ENCODE measurements at places on chromosomes 12 and 14.

DNA sequence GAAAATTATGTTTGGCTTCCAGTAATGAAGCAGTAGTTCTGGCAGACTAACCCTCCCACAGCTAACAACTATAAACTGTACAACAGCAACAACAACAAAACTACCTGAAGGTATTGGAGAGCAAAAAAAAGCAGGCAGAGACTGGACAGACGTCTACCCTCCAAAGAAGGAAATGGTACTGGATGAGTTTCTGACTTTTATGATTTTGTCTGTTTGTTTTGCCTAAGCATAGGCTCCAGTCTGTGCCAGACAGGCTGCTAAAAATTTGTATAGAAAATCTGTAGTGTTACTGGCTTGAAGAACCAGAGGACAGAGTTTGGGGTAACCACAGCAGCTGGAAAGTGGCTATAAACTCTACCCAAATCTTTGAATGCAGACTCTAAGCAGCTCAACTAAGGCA is 131.3 kb downstream of the SLC25A47 start:
- DNase-seq, result no peak

GRCh38 chr12:89733579-89734201 is 25.1 kb upstream of the ATP2B1 start:
- DNase-seq, result no peak

DNA sequence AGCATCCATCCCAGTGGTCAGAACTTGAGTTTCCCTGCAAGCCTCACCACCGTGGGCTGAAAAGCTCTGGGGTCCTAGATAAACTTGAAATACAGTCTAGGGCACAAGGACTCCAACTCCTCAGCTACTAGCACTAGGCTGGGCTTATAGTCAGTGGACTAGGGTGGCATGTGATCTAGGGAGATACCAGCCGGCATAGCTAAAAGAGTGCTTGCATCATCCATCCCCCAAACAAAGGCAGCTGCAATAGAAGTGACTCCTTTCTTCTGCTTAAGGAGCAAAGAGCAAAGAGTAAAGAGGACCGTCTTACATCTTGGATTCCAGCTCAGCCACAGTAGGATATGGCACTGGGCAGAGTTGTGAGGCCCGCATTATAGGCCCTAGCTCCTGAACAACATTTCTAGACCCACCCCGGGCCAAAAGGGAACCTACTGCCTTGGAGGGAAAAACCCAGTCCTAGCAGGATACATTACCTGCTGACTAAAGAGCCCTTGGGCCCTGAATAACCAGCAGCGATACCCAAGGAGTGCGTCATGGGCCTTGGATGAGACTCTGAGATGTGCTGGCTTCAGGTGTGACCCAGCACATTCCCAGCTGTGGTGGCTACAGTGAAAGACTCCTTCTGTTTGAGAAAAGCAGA is 17.9 kb upstream of the SOS2 start:
- no peak for DNase-seq

- no peak for DNase-seq
Measured at GRCh38 chr14:94368956-94369355, 19.4 kb downstream of the SERPINA1 start.

DNA sequence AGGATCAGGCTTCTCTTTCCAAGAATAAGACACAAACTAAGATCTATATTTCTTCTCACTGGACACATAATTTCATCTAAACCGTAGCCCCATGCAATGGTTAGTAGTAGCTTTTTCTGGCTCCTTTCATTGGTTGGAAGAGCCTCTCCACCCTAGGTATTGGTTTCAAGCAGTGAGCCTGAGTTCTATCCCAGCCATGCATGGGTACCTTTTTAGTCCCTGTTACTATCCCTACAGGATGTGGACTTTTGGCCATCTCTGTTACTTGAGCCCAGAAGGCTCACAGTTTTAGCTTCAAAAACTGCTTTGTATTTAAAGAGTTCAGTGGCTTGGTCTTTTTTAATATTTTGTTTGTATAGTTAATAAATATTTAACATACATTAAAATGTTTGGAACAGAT is 16.1 kb downstream of the PPM1A start:
- no peak for DNase-seq

DNA sequence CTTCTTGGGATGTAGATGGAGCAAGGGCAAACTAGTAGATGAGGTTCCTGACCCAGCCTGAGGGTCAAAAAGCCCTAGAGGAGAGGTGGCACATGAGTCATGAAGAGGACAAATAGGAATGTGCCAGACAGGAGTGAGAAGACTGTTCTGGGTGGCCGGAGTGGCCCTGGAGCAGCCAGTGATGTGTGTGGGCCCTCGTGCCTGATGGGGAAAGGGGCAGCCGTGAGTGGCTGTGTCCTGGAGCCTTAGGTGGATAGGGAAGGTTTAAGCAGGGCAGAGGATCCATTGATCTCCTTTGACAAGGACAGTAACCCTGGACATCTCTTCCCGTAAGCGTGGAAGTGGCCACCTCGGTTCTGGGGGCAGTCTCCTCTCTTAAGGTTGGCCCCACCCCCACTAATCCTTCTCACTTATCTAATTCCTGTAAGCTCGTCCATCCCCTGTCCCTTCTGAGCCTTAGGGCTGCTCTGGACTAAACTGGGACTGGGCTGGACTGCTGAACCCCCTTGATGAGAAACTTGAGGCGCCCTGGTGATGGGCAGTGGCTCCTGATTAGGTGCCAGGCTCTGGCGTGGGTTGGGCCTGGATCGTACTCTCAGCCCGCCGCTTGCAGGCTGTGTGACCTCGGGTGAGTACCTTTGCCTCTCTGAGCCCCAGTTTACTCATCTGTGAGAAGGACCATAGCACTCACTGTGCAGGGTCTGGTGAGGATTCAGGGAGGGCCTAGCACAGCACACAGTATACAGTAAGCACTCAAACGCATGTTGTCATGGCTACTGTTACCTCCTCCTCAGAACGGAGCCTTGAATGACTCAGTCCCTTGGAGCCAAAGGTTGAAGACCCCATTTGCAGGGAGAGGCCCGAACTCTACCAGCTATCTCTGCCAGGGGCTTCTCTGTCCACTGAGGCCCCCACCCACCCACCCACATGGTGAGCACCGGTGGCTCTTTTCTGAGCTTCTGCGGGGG is 4.0 kb downstream of the FAM222A start:
- DNase-seq, result no peak

- no peak for DNase-seq
Measured at GRCh38 chr12:127496255-127496654, 770.7 kb upstream of the TMEM132C start.

DNA sequence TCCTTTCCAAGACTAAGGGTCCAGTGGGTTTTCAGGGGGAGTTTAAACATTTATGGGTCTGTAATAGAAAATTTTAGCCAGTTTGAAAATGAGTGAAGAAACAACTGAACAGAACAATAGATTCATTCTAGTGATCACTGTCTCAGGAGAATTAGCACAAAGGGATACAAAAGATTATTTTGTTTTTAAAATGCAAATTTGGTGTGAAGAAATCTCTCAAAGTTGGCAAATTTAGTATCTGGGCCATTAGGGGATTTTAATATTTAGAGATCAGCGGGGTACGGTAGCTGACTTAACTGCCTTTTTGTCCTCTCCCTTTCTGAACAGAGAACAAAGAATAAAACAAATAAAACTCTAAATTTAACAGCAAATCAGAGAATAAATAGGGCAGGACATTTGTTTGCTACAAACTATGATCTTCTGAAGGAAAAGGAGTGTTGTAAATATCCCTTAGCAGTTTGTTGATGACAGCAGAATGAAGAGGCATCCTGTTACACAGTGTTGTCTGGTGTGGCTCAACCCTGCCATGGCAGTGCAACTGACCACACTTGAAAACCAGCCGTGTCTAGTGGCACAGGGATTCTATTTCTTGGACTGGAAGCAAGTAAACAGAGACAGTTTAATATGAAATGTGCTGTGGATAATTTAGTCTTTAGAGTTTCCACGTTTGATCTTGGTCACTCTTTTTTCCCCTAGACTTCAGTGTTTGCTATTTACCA is 46.3 kb upstream of the LRTM2 start:
- DNase-seq, result no peak

- no peak for DNase-seq
Measured at GRCh38 chr12:47858511-47859266, 39.0 kb upstream of the HDAC7 start.

GRCh38 chr12:116465856-116466255 is 93.3 kb upstream of the MAP1LC3B2 start:
- DNase-seq, result no peak

DNA sequence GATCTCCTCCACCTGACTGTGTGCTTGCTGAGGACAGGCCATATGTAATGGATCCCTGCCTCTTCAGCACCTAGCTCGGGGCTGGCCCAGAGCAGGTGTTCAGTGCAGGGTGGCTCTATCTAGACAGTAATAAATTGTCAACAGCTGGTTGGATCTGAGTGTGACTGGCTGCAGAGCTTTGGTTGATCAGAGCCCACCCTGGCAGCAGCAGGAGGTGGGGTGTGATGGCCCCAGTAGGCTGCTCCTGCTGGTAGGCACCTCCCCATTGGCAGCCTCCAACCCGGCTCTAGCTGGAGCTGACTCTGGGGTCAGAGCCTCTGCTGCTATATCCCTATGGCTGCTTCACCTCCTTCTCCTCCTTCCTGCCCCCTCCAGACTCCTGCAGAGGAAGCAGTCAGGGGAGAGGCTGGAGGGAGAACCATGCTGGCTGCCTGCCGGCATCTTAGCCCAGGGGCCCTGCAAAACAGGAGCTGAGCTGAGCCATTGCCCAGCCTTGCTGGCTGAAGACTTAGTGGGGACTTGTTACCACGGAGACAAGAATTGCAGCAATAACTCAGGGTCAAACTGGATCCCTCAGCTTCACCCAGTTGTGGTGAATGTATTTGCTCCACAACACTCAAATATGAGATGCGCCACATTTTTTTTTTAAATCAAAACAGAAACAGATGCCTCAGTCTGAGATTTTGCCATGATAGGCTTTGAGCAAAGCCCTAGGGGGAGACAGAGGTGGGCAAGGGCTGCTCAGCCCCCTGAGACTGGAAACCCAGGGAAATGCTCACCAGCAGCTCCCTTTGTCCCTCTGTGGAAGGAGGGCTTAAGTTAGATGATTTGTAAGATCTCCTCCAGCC is 22.2 kb downstream of the TMEM63C start:
- no peak for DNase-seq

DNA sequence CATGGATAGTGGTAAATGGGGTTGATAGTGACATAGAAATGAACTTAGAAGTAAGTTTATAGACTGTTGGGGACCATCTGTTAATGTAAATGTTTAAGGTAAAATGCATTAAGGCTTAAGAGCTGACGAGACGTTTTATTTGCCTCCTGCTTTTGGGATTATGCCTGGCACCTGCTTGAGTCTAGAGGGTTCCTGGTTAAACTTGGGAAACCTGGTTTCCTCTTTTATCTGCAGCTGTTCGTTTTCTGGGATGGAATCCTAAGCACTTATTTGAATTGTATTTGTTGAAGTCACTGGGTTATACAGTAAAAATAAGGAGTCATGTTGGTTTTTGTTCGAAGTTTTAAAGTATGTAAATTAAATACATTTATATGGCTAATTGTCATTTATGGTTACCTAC is 914.7 kb downstream of the NRXN3 start:
- no peak for DNase-seq

GRCh38 chr14:104419865-104420505 is 159.6 kb upstream of the C14orf180 start:
- no peak for DNase-seq

- no peak for DNase-seq
Measured at GRCh38 chr12:108839018-108839889, 18.1 kb downstream of the SSH1 start.

GRCh38 chr12:122064780-122065588 is 13.6 kb upstream of the MLXIP start:
- DNase-seq, result no peak

GRCh38 chr12:91926848-91927247 is 218.8 kb downstream of the BTG1 start:
- DNase-seq, result no peak

DNA sequence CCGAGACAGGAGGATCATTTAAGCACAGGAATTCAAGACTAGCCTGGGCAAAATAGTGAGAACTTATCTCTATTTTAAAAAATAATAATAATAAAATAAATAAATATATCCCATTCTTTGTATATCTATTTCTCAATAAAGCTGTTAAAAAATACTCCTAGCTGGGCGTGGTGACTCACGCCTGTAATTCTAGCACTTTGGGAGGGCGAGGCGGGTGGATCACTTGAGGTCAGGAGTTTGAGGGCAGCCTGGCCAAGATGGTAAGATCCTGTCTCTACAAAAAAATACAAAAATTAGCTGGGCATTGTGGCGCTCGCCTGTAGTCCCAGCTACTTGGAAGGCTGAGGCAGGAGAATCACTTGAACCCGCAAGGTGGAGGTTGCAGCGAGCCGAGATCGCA is 75.7 kb upstream of the TBX3 start:
- DNase-seq, result no peak

DNA sequence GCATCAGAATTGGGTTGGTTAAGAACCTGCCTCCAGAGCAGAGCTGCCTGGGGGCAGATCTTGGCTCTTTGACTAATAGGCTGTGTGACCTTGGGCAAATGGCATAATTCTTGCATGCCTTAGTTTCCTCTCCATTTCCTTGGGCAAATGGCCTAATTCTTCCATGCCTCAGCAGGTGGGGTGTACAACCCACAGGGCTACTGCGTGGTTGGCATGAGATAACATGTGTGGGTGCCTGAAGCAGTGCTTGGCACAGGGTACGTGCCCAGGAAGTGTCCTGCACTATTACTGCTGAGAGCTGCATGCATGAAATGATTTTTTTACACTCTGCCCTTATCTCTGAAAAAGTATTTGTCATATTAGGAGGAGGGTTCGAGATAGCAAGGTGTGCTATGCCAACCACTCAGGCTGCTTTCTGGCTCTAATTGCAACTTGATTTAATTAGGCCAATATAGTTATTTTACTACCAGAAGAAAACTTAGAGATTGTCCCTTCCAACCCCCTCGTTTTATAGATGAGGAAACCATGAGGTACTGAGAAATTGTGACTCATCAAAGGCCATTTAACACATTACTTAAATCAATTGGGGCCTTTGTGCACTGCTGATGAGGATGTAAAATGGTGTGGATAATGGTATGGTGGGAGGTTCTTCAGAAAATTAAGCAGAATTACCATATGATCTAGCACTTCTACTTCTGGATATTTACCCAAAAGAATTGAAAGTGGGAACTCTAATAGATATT is 161.6 kb upstream of the HIF1A start:
- DNase-seq, result no peak

DNA sequence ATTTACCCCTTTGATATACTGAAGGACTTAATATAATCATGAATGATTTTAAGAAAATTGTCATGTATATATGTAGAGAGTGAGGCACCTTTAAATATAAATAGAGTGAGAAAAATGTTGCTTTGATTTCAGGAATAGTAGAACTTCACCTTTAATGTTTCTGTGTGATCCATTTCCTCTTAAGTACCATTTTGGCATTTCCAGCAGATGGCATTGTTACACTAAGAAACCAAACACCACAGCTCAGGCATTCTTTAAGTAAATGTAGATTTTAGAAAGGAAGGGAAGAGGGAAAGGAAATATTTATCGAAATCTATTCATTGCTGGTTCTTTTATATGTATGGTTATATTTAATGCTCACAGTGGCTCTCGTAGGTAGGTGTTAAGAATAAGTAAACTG is 556.7 kb upstream of the FBXO33 start:
- no peak for DNase-seq

- DNase-seq, result no peak
Measured at GRCh38 chr12:66623455-66623854, 55.4 kb downstream of the GRIP1 start.

GRCh38 chr14:55387121-55387520 is 24.5 kb downstream of the ATG14 start:
- no peak for DNase-seq

Data from activated T-helper 2 cell treated with anti-CD3 and anti-CD28 coated beads, Interferon-gamma antibody, Interleukin-2, Interleukin-4, amounts not matched to agents 10 μg/mL and 5 μg/mL and 100 μg/mL, durations not matched to agents 14 hours and 24 hours and 36 hours (primary cell).